AML-193 (cell line): ENCODE measurements at places on chromosomes 2 and 18.
A peak's percentile ranks its signal among the peaks of the same experiment; 100 is the strongest.

DNA sequence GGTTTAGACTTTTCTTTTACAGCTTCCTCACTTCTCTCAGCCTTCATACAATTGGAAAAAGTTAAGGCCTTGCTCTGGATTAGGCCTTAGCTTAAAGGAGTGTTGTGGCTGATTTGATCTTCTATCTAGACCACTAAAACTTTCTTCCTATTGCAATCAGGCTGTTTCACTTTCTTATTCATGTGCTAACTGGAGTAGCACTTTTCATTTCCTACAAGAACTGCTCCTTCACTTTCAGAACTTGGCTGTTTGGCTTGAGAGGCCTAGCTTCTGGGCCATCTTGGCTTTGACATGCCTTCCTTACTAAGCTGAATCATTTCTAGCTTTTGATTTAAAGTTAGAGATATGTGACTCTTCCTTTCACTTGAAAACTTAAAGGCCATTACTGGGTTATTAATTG lies 114.3 kb downstream of the ARHGEF4 start:
- DNase-seq = no peak

DNA sequence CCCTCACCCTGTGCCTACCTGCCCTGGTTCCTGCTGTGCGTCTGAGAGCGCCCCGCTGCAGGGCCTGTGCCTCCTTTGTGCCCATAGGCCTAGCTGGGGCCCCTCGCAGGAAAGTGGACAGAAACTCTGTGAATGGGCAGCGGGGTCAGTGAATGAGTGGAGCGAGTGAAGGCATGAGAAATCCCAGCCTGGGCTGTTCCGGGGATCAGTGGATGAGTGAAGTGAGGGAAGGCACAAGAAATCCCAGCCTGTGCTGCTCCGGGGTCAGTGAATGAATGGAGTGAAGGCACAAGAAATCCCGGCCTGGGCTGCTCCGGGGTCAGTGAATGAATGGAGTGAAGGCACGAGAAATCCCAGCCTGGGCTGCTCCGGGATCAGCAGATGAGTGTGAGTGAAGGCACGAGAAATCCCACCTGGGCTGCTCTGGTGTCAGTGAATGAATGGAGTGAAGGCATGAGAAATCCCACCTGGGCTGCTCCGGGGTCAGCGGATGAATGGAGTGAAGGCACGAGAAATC lies 2.0 kb downstream of the COLEC11 start:
- DNase-seq = no peak

DNA sequence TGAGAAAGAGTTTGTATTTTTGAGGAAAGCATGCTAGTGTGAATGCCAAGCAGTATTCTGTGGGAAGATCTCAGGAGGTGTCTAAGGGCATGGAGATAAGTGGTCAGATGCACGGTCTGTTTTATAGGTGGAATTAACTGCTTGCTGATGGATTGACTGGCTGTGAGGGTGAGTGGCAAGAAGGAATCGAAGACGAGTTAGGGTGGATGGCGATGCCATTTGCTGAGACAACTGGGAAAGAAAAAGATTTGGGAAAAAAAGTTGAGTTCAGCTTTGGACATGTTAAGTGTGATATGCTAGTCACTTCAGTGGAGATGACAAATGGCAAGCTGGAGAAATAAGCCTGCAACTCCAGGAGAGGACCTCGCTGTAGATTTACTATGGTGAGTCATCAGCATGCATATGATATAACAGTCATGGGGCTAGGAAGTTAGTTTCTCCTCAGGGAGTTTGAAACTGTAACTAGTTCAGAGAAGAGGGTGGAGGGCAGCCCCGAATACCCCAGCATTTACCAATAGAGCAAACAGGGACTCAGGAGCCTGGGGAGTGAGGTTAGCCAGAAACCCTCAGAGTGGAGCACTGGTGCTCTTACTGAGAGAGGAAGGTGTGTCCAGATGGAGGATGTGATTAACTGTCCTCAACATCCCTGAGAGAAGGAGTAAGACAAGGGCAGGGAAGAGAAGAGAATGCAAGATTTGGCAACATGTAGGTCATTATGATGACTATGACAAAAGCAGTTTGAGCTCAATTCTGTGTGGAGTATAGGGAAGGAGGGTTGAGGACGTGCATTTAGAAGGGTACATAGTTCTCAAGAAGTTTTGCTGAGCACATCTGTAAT lies 2.0 kb upstream of the HK2 start:
- DNase-seq = peak; percentile 65

DNA sequence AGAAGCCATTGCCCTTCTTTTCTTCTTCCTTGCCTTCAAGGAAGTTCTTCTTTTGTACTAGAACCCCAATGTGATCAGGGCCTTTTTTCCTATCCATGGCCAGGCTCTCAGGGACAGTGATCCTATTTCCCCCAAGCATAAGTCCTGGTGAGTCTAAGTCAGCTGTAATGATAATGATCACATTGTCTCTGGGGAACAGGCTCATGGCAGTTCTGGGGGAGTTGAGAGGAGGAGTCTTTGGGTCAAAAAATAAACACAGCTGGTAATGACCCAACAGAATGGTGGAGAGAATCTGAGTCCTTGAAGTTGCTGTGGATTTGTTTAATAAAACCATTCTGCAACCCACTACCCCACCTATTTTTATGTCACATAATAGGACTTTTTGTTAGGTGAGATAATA lies 96.6 kb downstream of the SOCS6 start:
- DNase-seq = no peak

- no peak for DNase-seq
Measured at GRCh38 chr2:149747456-149747855, 159.9 kb upstream of the MMADHC start.

DNA sequence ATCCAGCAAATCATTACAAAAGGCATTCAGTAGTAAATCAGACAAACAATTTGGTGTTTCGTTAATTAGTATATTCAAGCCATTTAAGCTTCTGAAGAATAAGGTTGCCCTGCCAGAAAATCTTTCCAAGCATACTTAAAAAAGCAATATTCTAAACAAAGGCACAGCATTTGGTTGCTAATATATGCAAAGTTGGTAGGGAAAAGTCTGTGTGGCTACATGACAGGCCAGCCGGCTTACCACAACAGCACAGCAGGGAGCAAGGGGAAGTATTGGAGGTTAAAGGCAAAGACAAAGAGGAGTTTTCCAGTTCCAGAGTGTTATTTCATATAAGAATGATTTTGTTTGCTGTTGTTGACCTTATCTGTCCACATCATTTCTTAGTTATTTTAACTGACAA lies 282.3 kb downstream of the MBD5 start:
- DNase-seq = no peak

DNA sequence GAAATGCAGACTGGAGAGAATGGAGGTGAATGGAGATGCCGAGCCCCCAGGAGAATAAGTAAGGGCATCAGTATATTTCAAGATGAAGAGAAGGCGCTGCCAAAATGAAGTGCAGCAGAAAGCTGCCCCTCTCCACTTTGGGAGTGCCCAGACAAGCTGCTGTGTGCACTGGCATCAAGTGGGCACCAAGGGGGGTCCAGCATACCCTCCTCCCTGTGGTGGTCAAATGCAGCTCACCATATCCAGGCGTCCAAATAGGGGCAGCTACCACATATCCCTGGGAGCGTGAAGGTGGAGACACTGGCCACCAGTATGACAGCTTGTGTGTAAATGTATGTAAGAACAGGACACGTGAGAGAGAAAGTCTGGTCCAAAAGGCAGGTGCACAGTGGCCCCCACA lies 236.6 kb downstream of the KLHL29 start:
- DNase-seq = no peak

DNA sequence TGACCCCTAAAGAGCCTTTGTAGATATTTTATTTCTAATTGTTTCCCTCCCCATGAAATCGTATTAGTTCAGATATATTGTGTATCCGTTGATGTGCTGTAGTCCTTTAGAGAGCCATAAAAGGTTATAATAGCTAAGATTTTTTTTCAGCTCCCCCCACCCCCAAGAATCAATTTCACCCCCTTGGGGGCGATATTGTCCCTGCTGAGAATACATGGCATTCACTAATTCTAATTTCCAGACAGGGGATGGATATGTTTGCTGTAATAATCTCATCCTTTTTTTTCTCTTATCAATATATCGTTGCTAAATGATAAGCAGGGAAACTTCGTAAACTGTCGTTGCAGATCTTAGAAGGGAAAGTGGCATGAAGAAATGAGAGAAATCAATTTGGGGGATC lies 530.7 kb downstream of the TMEM182 start:
- DNase-seq = no peak

GRCh38 chr18:61635901-61636528 lies 256.8 kb downstream of the RNF152 start:
- peak; percentile 6 for DNase-seq

DNA sequence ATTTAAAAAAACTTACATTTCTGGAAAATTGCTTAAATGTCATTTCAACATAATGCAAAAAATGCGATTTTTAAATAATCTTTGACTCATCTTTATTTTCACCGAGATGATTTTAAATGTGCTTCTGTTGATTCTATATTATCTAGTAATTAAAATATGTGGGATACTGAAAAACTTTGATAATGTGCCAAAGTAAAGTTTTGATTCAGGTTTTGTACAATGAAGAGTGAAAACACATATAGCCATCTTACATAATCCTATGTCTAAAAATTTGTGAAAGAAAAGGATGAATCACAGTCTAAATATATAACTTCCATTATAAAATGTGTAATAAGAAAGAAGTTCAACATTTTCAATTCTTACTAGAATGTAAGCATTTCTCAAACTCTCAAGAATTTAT lies 204.3 kb upstream of the ZC3H15 start:
- DNase-seq = no peak

DNA sequence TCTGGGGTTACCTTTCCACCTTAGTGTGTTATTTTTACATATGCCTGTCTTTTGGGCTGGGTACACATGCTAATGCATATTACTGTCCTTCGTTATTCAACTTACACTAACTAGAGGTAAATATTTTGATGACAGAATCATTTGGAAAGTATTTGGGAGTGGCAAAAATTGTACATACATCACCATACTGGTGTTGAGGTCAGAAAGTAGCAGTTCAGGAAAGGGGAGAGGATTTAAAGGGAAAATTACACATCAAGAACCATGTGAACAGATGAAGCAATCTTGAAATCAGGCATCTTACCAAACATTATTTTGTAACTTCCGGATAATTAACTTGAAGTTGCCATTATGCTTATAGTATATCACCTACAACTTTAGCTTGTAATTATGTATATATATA lies 379.7 kb downstream of the RND3 start:
- DNase-seq = no peak

DNA sequence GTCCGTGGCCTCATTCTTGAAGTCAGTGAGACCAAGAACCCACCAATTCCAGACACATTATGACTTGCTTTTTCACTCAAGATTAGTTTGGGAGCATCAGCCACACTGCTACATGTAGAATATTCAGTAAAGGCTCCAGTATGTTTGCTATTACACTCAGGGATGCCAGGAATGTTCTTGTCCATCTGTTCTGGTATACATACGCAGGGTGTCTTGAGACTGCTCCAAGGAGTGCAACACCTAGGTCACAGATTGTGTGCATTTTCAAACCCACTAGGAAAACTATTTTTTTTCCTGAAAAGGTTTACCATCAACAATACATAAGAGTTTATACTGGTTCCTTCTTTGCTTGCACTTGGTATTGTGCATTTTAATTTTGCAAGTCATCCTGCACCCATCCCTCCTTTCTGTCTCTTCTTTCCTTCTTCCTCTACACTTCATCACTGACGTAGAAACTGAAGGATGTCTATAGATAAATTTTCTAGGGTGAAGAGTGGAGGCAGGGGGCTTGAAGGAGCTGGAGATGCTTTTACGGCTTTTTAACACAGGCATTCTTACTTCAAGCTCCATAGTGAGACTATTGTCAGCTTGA lies 35.3 kb upstream of the MAP2 start:
- DNase-seq = no peak

DNA sequence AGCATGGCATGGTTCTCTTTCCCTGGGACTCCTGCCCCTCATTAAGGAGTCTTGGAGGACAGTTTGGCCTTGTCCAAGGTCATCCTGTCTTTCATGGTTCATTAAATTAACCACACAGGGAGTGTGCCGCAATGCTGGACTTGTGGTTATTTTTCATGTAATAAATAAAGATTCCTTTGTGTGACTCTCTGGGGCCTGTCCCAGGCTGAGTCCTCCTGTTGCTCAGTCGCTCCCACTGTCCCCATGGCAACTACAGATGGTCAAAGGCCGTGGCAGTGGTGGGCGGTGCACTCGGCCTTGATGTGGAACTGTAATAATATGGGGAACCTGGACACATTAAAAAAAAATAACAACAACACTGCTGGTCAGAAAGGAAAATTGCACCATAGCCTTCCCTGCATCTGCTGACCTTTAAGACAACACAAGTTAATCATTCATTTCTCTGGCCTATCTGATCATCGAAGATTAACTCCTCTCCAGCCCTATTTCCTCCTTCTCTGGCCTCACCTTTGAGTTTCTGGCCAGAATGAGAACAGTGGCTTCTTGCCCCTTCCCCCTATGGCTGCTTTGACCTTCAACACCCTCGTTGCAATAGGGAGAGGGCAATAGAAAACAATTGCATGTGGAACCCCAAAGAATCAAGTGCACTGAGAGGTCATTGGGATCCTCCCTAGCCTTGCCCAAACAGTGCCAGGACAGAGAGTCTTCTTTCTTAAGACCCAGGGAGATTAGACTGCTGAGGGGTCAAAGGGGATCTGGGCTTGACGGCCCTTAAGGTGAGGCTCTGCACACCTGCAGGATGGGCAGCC lies 44.7 kb downstream of the PSD4 start:
- no peak for DNase-seq

DNA sequence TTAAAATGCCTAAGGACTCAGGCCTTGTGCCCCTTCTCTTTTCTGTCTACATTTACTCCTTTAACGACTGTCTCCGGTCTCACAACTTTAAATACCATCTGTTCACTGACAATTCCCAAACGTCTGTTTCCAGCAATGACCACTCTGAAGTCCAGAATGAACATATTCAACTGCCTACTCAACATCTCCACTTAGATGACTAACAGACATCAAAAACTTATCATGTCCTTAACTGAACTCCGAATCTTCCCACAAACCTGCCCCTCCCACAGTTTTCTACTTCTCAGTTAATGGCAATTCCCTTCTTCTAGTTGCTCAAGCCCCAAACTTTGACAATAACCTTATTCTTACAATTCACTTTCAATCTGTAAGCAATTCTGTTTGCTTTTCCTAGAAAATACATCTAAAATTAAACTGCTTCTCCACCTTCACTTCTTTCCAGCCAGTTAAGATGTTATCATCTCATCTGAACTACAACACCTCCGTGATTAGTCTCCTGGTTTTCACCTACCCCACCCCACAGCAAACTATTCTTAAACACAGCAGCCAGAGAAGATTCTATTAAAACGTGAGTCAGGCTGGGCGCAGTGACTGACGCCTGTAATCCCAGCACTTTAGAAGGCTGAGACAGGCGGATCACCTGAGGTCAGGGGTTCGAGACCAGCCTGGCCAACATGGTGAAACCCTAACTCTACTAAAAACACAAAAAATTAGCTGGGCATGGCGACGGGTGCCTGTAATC lies 2.8 kb downstream of the C1D start:
- DNase-seq = no peak

- DNase-seq = no peak
Measured at GRCh38 chr2:109288544-109289368, 159.8 kb downstream of the SH3RF3 start.

DNA sequence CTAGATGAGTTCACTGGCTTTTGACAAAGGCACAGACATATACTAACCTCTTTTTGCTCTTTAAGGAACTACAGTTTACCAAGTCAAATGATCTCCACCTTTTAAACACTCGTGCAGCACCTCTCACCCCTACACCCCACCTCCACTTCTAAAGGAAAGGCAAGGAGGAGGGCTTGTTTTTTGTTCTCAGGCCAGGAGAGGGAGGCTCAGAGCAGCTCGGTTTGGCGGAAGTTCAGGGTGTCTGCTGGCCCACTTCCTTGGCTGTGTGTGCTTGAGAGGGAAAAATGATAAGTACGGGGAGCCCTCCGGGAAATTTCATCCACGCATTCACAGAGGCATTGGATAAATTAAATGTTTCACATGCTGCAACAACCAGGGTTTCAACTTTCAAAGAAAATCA lies 667.9 kb downstream of the BCL11A start:
- no peak for DNase-seq
